ENCODE measurements at places on chromosomes 5 and 9.

- no peak for DNase-seq
These were observed 78.2 kb upstream of the HTR1A start for GRCh38 chr5:64040490-64040889.

- DNase-seq: no peak
These were observed 114.6 kb downstream of the MRPL36 start for GRCh38 chr5:1685066-1685465.

DNA sequence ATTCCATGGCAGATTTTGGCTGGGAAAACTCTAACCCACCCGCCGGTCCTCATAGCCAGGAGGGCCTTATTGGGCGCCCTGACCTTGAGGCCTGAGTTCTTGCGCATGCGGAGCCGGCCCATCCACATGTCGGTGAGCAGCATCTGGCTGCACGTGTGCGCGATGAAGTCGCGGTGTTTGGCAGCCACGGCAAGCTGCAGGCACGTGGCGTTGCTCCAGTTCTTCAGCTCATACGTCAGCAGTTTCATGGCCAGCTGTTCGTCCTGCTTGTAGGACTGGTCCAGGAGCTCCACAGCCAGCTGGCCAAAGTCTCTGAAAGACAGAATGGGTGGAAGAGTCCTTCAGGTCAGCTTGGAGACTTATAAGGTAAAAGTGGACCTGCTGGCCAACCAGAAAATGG, 204.3 kb upstream of the KLF9 start:
- no peak for DNase-seq

DNA sequence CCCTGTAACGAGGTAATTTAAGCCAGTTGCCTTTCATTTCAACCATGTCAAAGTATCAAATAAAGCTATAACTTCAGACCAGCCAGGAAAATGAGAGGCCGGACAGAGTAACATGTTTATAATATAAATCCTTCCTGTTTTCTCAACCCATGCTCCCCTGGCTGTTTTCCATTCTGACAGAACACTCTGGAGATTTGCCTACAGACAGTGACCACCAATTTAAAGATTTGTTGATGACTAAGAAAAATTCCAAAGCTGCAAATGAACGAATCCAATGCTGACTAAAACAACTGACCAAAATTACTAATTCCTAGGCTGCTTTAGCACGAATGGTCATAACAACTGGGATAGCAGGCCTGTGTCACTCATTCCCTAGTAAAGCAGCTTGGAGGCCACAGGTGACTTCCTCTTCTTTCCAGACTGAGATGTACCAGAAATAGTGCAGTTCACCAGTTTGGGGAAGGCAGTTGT, 141.4 kb downstream of the AOPEP start:
- DNase-seq: no peak

DNA sequence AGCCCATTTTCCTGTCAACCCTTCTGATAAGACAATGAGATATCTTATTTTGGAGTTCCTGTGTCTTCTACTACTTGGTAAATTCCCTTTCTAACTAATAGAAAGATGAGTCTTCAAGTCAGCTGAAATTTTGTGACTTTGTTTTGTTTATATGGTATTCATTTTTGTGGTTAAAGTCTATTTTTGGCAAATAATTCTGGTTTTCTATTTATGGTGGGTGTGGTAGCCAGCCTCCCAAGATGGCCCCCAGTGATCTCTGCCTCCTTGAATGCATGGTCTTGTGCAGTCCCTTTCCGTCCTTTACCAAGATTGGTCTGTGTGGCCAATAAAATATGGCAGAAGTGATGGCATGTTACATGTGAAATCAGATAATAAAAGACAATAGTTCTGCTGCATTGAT, 91.5 kb downstream of the NR3C1 start:
- no peak for DNase-seq

DNA sequence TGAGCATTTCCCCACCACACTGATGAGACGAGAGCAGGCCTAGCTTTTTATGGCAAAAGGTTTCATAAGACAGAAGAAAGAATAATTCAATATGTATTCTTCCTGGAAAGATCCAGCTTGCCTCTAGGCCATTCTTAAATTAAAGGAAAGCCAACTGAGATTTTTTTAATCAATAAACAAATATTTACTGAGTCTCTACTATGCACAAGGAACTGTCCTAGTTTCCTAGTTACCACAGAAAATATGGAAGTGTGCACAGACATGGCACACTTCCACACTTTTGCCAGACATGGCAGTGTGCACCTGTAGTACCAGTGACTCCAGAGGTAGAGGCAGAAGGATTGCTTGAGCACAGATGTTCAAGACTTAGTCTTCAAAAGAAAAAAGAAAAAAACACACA, 281.0 kb downstream of the CETN3 start:
- DNase-seq: no peak

Measured in activated CD4-positive, alpha-beta T cell treated with anti-CD3 and anti-CD28 coated beads, Interleukin-10, Interleukin-2, amounts not matched to agents 100 ng/mL and 50 ng/mL, durations not matched to agents 16 hours and 8 hours (primary cell).